ENCODE measurements at places on chromosomes 3 and 15.

DNA sequence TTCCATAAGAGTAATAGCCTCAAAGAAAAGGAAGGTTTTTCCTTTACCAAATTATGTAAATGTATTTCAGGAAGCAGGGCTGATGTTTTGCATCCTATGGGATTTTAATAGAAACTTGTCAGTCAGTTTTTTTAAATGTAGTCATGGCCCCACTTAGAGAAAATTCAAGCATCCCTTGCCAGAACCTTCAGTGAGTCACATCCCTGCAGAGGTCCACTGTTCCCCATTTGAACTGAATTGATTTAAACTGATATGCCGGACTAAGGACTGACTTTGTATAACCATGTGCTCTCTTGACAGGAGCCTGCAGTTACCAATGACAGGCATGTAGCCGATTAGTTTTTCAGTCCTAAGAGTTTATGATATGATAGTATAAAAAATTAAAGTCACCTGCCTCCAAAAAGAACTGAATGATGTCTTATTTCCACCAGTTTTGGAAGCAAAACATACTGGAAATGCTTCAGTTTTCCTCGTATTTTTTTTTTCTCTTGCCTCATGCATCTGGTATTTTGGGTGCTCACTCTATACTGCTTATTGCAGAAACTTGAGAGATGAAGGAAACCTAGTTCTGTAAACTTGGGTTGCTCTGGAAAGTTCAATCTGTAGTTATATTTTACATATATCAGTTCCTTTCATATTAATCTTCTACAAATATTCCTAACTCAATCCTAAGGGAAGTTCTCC is 30.7 kb downstream of the LRTM1 start:
- no peaks in the 10 kb centered on the region for H3K27me3 ChIP-seq
- no peaks in the 10 kb centered on the region for H3K36me3 ChIP-seq
- no peak for DNase-seq
- H3K4me1 ChIP-seq: no peaks in the 10 kb centered on the region
- H3K4me3 ChIP-seq: no peak overlapping the region
- no peak overlapping the region for H3K27ac ChIP-seq

- H3K27me3 ChIP-seq: no peaks in the 10 kb centered on the region
- H3K4me1 ChIP-seq: peaks cover 22% of the 10 kb centered on the region
- no peak for DNase-seq
- H3K27ac ChIP-seq: no peak overlapping the region
- peaks cover 2% of the 10 kb centered on the region for H3K36me3 ChIP-seq
Measured at GRCh38 chr3:156718622-156719306, 44.4 kb downstream of the TIPARP start.

- DNase-seq: peak; percentile 54
- H3K36me3 ChIP-seq: peaks cover 10% of the 10 kb centered on the region
- H3K27me3 ChIP-seq: no peaks in the 10 kb centered on the region
- H3K27ac ChIP-seq: peak overlapping the region; percentile 89
Measured at GRCh38 chr15:67097930-67098740, 32.7 kb downstream of the SMAD3 start.

DNA sequence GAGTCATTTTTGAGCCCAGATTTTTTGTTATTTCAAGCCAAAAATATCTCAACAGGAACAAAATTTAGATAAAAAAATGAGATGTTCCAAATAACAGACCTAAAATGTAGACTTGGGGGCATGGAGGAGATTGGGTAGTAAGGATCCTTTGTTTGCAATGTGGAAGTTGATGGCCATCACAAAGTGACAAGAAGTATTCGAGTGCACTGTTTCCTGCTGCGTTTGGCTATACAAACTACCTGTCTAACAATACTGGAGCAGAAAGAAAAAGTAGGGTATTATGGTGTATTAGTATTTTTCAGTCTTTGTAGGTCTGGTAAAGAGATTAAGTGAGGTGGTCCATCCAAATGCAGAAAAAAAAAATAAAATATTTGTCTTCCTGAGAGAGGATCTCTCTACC is 284.2 kb downstream of the C3orf38 start:
- no peak for DNase-seq
- no peak overlapping the region for H3K27ac ChIP-seq
- no peaks in the 10 kb centered on the region for H3K4me1 ChIP-seq
- H3K27me3 ChIP-seq: no peaks in the 10 kb centered on the region

- H3K4me1 ChIP-seq: no peaks in the 10 kb centered on the region
- H3K27ac ChIP-seq: no peak overlapping the region
- no peak overlapping the region for H3K4me3 ChIP-seq
- H3K27me3 ChIP-seq: no peaks in the 10 kb centered on the region
- no peak for DNase-seq
- no peaks in the 10 kb centered on the region for H3K36me3 ChIP-seq
Measured at GRCh38 chr3:102595057-102595456, 160.2 kb downstream of the ZPLD1 start.
